ENCODE measurements at places on chromosomes 16 and 17. TPM values are rescaled to one million over a fixed set of nuclear protein-coding genes. Genes with fewer than 3 reads are reported as not detected.

- no peak for DNase-seq
These were observed 5.2 kb downstream of the RAB40B start for GRCh38 chr17:82693168-82693867.

- DNase-seq: peak; percentile 60
These were observed at the start of gene RUNDC3A for GRCh38 chr17:44308320-44308818. TSS of gene RUNDC3A (plus strand) at chr17:44308601. CDS start at chr17:44308833, 232 bp downstream.

GRCh38 chr17:75388476-75389030 lies 16.9 kb downstream of the GRB2 start:
- no peak for DNase-seq

DNA sequence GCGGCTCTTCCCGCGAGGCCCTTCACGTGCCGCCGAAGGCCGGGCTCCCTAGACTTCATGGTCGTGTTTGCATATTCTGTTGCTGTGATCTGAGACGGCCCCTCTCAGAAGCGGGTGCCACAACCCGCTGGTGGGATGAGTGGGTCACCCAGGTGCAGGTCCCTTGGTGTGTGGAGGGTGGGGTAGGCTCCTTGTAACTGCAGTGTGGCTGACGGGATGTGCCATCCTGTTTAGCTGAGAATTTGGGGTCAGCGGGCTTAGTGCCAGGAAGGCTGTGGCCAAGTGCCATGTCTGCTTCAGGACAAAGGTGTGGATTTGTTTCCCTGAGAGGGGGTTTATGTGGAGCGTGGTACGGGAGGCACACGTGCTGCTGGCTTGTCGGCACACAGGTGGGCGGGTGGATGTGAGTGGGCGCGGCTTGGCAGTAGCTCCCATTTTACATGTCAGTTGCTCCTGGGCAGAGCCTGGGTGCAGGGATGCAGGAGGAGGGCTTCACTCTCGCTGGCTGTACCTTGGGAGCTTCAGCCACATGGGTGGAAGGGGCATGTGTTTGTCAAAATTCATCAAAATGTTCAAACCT lies 9.2 kb upstream of the WFIKKN1 start:
- DNase-seq: no peak

- DNase-seq: no peak
These were observed 12.5 kb downstream of the CEP295NL start for GRCh38 chr17:78890498-78890897.

GRCh38 chr17:50832267-50832863 lies 3.0 kb upstream of the WFIKKN2 start:
- no peak for DNase-seq

GRCh38 chr17:50634915-50635731 lies 442 bp downstream of the ABCC3 start:
- DNase-seq: no peak

- no peak for DNase-seq
These were observed 70.0 kb downstream of the IRX6 start for GRCh38 chr16:55393991-55394390.

DNA sequence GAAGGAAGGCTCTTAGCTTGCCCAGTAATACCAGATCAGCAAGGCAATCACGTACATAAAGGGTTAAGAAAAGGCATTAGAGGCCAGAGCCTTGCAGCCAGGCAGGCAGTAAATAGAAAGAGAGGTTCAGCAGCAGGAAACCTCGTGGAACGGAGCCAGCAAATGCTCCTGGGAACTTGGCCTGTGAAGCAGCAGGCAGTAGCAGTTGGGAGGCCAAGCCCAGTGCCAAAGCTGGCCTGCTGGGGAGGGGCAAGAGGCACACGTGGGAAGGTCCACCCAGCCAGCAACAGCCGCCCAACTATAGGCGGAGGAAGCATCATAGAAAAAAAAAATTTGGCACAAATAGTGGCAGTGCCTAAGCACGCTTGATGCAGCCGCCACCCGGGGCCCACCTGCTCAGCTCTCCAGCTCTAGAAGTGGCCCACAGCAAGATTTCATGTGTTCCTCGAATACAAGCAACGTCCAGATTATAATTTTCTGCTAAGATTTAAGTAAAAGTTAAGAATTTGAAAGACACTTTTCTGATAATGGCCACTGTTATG lies 2339.5 kb downstream of the TP53TG3F start:
- DNase-seq: no peak

- no peak for DNase-seq
These were observed 325.4 kb downstream of the SEC14L1 start for GRCh38 chr17:77466140-77466539.

DNA sequence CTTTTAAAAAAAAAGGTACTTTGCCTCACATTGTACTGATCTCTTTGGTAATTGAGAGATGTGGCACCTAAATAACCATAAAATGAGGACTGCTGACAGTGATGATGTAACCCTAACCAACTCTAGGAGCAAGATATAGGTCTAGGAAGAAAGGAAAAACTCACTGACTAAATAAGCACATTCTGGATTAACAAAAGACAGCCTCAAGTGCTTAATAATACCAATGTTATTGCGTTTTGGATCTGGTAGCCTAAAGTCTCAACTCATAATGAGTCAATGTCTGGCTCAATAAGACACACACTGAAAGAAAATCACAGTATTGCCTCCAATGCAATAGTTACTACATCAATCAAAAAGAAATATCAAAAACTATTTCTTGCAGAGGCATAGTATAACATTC lies 3.0 kb downstream of the ERN1 start:
- no peak for DNase-seq

DNA sequence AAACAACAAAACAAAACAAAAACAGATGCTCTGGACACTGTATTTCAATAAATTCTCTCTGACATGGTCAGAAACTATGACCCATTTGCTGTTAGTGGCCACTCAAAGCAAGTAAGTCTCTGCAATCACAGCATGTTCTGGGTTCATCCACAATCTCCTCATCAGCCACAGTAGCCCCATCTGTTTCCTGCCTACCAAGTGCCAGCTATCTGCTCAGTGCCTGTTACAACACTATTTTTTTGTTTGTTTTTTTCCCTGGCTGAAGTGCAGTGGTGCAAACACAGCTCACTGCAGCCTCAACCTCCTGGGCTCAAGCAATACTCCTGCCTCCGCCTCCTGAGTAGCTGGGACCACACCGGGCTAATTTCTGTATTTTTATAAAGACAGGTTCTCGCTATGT lies 137.9 kb downstream of the SOX9 start:
- DNase-seq: no peak

GRCh38 chr17:37570527-37571093 lies 38.6 kb downstream of the SYNRG start:
- peak; percentile 88 for DNase-seq

DNA sequence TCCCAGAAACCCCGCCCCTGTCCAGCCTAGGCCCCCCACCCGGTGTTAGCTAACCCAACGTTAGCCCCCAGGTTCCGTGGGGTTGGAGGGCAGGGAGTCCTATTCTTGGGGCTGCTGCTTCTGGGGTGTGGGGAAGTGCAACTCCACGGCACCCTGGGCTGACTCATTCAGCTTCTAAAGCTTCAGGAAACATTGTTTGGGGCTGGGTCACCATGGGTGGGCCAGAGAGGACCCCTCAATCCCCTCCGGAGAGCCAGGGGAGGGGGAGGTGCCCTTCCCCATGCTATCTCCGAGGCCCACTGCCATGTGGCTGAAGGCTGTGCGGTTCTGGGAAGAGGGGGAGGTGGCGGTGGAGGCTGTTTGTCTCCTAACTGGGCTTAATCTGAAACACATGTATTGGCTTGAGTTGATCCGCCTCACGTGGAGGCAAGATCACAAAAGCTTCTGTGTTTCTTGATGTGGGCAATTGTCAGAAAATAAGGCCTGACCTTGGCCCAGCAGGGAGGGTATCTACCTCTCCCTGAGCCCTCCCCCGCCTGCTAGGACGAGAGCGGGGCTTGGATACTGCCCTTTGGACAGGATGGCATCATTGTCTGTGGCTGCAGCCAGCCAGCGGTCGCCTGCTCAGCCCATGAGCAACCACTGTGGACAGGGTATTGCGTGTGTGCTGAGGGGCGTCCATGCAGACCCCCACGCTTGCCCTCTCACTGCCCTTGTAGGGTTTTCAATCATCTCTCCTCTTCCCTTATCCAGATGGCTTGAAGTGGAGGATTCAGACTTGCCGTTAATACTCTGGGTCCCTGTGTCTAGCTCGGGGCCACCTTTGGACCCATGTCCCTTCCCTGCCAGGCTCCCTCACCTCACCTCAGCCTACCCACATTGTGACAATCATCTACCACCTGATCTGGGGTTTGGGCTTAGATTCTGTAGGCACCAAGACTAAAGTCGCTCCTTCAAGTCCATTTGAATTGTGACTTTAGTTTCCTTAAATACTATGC lies 1.3 kb downstream of the SERPINF1 start:
- no peak for DNase-seq

- DNase-seq: no peak
These were observed 11.7 kb upstream of the COX10 start for GRCh38 chr17:14057591-14057990.

Gene KRTAP4-4
- total RNA-seq: not detected

Gene ZNF747
- 7.5 TPM for total RNA-seq

Gene MKS1
- total RNA-seq: 13.8 TPM

Gene FBXW10
- total RNA-seq: not detected
